ENCODE measurements at places on chromosomes 16 and 17.

DNA sequence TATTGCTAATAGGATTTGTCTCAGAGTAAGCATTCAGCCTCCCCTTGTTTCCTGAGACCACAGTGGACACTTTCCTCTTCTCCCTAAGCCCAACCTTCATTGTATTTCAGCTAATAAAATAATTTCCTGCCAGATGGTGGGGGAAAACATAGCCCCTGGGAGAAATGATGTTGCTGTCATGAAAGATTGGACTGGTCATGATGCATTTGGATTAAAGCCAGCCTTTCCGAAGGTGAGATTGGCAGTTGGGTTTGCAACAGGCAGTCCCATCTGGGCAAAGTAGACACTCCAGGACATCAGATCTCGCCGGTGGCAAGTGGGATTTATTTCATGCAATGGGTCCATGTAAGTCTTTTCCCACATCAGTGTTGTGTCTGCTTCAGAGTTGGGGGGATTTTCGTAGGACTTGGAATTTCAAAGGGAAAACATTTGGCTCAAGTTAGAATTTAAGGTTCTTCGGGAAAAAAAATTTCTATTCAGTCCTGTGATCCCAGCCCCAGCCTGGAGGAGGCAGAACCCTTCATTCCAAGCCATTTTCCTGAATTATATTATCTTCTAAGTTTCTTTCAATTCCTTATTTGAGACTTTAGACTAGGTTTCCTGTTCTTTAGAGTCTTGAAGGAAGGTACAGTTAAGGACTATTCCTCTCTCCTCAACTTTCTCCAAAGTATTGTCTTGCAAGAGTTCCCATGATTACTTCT, 391.7 kb downstream of the XYLT1 start:
- no peak for DNase-seq

DNA sequence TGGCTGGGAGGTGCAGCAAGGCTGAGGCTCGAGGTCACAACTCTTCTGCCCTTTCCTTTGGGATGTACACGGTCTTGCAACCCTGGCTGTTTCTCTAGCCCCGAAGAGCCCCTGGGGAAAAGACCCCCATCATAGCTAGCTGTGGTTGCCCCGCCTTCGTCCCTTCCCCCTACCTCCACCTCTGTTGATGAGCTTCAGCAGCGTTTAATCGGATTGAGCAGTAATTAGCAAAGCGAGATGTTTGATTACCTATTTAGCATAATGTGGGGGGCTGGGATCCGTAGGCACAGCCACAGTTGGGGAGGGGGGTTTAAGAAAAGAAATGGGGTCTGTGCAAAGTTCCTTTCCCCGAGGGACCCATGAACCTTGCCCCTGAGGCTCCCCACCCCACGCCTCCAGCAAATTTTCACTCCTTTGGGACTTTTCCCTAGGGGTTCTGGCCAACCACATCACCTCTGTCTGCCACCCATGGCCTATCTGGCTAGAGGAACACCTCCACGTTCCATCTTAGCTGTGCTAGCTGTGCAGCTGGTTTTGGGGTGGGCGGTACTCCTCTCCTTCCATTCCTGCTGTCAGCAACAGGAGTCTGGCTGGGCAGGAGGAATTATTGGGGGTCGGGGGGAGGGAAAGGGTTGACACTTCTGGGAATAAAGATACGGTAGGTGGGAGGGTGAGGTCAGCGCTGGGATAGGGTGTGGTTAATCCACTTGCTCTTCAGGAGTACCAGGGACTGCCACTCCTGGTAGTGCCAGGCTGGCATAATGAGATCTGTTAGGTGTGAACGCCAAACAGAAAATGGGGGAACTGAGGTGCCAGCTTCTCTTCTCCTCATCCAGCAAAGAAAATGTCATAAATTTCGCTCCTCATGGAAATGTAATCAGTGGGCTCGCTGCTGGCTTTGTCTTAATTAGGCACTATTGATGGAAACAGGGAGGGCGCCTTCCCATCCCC, 1.3 kb upstream of the DNAH2 start:
- no peak for DNase-seq

GRCh38 chr17:37299257-37299980, 76.4 kb upstream of the C17orf78 start:
- no peak for DNase-seq

DNA sequence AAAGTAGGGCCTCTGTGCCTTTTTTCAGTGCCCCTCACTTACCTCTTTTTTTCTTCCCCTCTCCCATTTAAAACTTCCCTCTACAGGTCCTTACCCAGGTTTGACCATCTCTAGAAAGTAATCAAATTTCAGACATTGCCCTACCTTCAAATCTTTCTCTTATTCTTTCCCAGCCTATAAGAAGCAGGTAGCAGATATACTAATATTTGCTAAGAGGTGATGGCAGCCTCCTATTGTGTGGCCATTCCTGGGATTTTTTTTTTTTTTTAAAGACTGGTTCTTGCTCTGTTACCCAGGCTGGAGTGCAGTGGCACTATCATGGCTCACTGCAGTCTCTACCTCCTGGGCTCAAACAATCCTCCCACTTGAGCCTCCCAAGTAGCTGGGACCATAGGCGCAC, 111.1 kb upstream of the HAS3 start:
- DNase-seq, result no peak

GRCh38 chr17:42378359-42378958, 9.8 kb downstream of the STAT3 start:
- DNase-seq, result no peak
